H4 (cell line): ENCODE measurements at places on chromosomes 1 and 21. TPM values are rescaled to one million over a fixed set of nuclear protein-coding genes. Genes with fewer than 3 reads are reported as not detected.
A peak's percentile ranks its signal among the peaks of the same experiment; 100 is the strongest.

- no peak for DNase-seq
Measured at GRCh38 chr1:93056214-93056613, 22.9 kb upstream of the MTF2 start.

DNA sequence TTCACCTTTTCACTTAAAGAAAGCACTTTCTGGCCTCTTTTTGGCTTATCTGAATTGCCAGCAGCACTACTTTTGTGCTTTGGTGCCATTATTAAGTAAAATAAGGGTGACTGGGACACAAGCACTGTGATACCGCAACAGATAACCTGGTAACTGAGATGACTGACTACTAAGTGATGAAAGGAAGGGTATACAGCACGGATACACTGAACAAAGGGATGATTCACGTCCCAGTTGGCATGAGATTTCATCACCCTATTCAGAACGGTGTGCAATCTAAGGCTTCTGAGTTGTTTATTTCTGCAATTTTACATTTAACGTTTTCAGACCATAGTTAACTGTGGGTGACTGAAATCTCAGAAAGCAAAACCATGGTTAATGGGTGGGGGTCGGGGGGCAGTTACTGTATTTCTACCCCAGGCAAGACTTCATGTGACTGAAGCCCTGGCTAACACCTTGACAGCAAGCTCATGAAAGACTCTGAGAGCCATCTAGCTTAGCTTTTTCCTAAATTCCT lies 102.8 kb downstream of the CLIC6 start:
- peak; percentile 85 for DNase-seq

- peak; percentile 54 for DNase-seq
Measured at GRCh38 chr1:40532844-40533424, 1.5 kb downstream of the ZNF684 start.

GRCh38 chr1:164640686-164641352 lies 81.8 kb downstream of the PBX1 start:
- DNase-seq = no peak

DNA sequence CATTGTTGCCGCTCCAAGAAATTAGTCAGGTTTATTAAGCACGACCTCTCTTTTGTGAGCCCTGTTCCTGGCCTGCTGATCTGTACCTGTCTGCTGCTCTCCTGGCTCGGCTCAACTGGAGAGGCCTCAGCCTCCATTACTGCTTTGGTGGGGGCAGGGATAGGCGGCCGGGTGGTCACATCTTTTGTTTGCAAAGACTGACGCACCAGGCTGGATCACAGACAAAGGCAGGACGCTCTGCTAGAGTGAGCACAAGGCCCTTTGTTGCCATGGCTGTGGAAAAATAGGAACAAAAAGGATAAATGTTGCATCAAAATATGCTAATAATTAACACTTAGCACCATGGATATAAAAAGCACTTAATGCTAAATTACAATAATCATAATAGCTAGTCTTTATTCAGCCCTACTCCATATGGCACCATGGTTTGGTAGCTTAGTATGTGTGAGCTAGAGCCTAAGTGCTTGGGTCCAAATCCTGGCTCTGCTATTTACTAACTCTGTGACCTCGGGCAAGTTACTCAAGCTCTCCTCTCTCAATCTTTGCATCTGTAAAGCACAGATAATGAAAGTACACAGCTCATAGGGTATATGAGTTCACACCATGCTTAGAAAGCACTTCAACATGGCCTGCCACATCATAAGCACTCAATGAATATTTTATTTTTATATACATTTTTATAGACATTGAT lies 28.9 kb upstream of the HPDL start:
- DNase-seq = peak; percentile 3

Gene PLA2G2F
- not detected in 2 replicates for total RNA-seq

GRCh38 chr21:41616031-41616591 lies 108.2 kb upstream of the TMPRSS2 start:
- DNase-seq = peak; percentile 73

- DNase-seq = no peak
Measured at GRCh38 chr21:36721817-36722216, 22.9 kb downstream of the SIM2 start.

- peak; percentile 48 for DNase-seq
Measured at GRCh38 chr1:206814716-206815341, 42.5 kb upstream of the IL10 start.

GRCh38 chr1:178543290-178543607 lies 30.3 kb downstream of the TEX35 start:
- DNase-seq = no peak

GRCh38 chr1:198620218-198620617 lies 18.6 kb upstream of the PTPRC start:
- no peak for DNase-seq

- no peak for DNase-seq
Measured at GRCh38 chr1:178726545-178726944, 1.5 kb downstream of the RALGPS2 start.

Gene RNU1-3
- total RNA-seq = not detected in 2 replicates

DNA sequence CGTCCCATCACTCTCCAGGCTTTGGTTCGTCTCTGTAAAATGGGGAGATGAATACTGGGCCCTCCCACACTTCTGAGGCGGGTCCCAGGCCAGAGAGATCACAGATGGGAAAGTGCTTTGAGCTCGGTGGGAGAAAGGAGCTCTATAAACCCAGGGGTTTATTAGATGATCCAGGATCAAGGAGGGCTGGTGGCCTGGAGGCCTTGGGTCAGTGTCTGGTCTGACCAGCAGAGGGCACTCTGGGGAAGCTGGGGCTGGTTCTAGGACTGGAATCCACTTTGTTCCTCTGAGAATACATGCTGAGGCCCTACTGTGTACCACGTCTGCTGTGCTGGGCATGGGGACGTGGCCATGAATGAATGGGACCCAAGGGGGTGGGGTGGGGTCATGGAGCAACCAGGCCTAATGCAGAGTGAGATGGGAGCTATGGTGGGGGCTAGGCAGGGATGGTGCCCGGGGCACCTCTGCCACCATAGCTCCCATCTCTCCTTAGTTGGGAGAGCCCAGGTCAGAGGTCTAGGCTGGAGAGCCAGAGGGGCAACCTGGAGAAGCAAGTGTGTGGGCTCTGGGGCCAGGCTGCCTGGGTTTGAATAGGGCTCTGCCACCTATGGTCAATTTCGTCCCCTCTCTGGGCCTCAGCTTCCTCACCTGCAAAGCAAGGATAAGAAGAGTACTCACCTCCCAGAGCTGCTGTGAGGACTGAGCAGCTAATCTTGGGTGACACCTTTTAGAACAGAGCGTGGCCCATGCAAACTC lies 9.0 kb upstream of the FAM131C start:
- DNase-seq = peak; percentile 42

- peak; percentile 32 for DNase-seq
Measured at GRCh38 chr1:207049974-207050391, 1.0 kb downstream of the YOD1 start.

DNA sequence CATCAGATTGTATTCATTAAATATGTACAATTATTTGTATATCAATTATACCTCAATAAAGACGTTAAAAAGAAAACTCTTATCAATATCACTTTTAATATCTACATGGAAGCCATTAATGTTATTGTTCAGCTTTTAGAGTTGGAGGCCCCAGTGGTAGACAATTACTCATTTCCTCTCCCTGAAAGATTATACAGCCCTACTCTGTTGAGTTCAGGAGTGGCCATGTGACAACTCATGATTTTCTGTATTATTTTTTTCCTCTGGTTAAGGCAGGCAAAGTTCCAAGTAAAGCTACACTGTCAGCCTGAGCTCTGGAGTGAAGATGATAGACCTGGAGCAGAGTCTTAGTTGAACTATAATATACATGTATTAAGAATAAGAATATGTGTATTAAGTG lies 247.9 kb upstream of the B3GALT2 start:
- DNase-seq = no peak
